CD4-positive, alpha-beta memory T cell (primary cell): ENCODE measurements at places on chromosomes 12 and 14. TPM values are rescaled to one million over a fixed set of nuclear protein-coding genes. Genes with fewer than 3 reads are reported as not detected.

GRCh38 chr12:94660436-94660835 lies 10.1 kb upstream of the TMCC3 start:
- H3K4me3 ChIP-seq: no peak overlapping the region
- no peak overlapping the region for H3K27ac ChIP-seq
- H3K36me3 ChIP-seq: no peaks in the 10 kb centered on the region
- H3K27me3 ChIP-seq: no peaks in the 10 kb centered on the region

GRCh38 chr14:61346221-61346620 lies 24.8 kb downstream of the PRKCH start:
- H3K4me3 ChIP-seq: no peak overlapping the region
- peaks cover 100% of the 10 kb centered on the region for H3K4me1 ChIP-seq
- H3K36me3 ChIP-seq: no peaks in the 10 kb centered on the region

- no peak overlapping the region for H3K27ac ChIP-seq
- no peaks in the 10 kb centered on the region for H3K4me1 ChIP-seq
- H3K36me3 ChIP-seq: no peaks in the 10 kb centered on the region
These were observed 100.9 kb downstream of the EPS8 start for GRCh38 chr12:15688202-15688736.

GRCh38 chr12:92928421-92928961 lies 604 bp downstream of the EEA1 start:
- peak overlapping the region; percentile 90 for H3K27ac ChIP-seq
- no peaks in the 10 kb centered on the region for H3K27me3 ChIP-seq
- H3K4me1 ChIP-seq: peaks cover 28% of the 10 kb centered on the region
- peak overlapping the region; percentile 12 for H3K4me3 ChIP-seq
- DNase-seq: peak; percentile 39

GRCh38 chr12:3557116-3557697 lies 66.2 kb downstream of the PRMT8 start:
- DNase-seq: no peak
- peaks cover 3% of the 10 kb centered on the region for H3K27me3 ChIP-seq
- no peaks in the 10 kb centered on the region for H3K4me1 ChIP-seq
- H3K27ac ChIP-seq: no peak overlapping the region
- H3K36me3 ChIP-seq: no peaks in the 10 kb centered on the region

- no peak overlapping the region for H3K27ac ChIP-seq
- no peaks in the 10 kb centered on the region for H3K36me3 ChIP-seq
- no peak for DNase-seq
- H3K27me3 ChIP-seq: no peaks in the 10 kb centered on the region
- H3K4me1 ChIP-seq: no peaks in the 10 kb centered on the region
These were observed 828.8 kb downstream of the C12orf50 start for GRCh38 chr12:87200289-87200979.

The SERPINA1 gene
- polyA plus RNA-seq: not detected

The LTBP2 gene
- 0.11 TPM for polyA plus RNA-seq

The PUS1 gene
- 12.0 TPM for polyA plus RNA-seq

The PTGER2 gene
- 241 TPM for polyA plus RNA-seq

The FIGNL2 gene
- polyA plus RNA-seq: 0.10 TPM
